ENCODE measurements at places on chromosomes 11 and 22.

DNA sequence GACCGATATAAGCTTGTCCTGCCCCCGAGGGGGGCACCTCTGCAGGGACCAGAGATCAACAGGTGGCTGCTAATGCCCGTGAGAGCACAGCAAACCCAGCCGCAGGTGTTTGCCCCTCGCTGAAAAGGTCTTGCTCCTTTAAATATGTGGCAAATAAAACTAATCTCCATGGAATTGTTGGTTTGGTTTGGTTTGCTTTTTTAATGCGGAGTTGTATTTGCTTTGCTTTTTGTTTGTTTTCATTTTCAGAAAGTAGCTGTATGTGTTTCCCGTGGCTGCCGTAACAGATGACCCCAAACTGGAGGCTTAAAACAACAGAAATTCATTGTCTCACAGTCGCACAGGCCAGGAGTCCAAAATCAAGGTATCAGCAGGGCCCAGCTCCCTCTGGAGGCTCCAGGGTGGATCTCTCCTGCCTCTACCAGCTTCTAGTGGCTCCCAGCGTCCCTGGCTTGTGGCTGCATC, 93.0 kb downstream of the CELSR1 start:
- DNase-seq, result no peak

GRCh38 chr11:106280036-106280435, 202.6 kb downstream of the AASDHPPT start:
- no peak for DNase-seq

GRCh38 chr11:16609769-16610168, 128.7 kb upstream of the C11orf58 start:
- no peak for DNase-seq

DNA sequence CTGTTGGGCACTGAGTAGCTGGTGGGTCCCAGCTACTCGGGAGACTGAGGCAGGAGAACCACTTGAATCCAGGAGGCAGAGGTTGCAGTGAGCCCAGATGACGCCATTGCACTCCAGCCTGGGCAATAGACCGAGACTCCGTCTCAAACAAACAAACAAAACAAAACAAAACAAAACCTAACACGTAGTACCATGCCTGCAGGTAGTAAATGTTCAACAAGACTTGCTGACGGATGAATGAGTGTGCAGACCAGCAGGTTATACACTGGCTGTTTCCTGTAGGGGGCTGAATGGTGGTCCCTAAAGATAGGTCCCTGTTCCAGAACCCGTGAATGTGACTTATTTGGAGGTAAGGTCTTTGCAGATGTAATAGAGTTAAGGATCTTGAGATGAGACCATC, 12.8 kb upstream of the MRGPRD start:
- no peak for DNase-seq

DNA sequence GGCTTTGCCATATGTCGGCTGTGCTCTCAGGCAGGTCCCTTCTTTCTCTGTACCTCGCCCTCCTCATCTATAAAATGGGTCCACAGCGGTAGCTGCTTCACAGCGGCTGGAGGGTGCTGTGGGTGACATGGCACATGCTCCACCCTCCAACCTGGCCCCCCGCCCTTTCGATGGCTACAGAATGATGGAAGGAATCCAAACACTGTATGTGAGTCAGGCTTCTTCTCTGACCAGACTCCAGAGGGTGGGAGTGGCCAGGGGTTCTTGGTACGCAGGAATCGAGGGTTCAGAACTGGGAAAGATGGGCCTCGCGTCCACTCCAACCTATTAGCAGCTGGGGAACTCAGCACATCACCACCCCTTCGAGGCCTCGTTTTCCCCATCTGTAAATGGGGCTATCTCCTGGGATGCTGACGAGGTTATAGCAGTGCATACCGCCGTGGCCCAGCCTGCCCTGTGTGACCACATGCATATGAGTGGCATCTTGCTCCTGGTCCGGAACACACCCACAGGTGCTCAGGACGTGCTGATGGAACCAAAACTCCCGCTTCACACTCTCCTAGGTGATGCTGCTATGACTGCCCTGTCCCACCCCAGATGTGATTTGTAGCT, 26.4 kb downstream of the MN1 start:
- DNase-seq, result no peak

GRCh38 chr11:24226606-24227005, 270.2 kb upstream of the LUZP2 start:
- DNase-seq, result no peak

- no peak for DNase-seq
Observed at GRCh38 chr11:1178906-1179305, 21.2 kb downstream of the MUC5AC start.

GRCh38 chr11:30478923-30479322, 107.2 kb downstream of the MPPED2 start:
- no peak for DNase-seq

DNA sequence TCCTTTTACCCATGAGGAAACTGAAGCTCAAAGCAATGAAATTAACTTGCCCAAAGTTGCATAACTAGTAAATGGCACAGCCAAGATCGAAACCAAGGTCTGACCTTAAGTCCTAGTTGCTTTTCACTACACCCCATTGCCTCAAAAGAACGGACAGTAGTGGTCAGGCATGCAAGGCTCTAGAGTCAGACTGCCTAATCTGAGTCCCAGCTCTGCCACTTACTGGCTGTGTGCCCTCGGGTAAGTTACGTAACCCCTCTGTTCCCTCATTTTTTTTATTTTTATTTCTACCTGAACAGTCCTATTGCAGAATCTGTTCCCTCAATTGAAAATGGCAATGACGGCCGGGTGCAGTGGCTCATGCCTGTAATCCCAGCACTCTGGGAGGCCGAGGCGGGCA, 9.6 kb downstream of the CYB561A3 start:
- no peak for DNase-seq

- DNase-seq, result no peak
Observed at GRCh38 chr11:32033491-32033890, 57.4 kb upstream of the RCN1 start.

GRCh38 chr11:61873588-61874376, 17.6 kb downstream of the FADS3 start:
- DNase-seq, result no peak

DNA sequence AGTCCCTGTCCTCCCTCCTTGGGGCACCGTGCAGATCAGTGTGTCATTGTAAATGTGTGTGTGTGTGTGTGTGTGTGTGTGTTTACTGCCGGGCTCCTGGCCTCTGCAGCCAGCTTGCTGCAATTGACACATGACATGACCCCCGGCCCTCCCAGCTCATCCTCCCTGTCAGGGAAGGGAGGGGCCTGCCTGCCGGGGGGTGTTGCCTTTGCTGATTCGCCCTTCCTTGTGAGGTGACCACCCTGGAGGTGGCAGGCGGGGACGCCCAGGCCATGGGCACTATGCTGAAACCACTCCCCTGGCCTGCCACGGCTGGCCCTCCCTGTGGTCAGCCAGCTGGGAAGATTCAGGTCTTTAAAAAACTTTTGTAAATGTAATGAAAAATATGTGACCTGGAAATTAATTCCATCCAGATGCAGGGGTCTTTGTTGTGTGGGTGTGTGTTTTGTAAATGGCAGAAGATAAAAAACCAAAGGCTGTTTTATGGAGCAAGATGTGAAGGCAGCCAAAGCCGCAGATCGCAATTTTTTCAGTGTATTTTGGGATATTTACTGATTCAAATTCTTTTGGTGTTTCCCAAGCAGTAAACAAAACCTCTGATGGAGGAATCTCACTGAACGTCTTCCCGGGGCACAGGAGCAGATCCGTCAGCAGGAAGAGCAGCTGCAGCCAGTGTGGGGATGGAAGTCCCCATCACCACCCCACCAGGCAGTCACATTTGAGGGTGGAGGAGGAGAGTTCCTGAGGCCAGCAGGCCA, 23.2 kb downstream of the SHISAL1 start:
- no peak for DNase-seq

DNA sequence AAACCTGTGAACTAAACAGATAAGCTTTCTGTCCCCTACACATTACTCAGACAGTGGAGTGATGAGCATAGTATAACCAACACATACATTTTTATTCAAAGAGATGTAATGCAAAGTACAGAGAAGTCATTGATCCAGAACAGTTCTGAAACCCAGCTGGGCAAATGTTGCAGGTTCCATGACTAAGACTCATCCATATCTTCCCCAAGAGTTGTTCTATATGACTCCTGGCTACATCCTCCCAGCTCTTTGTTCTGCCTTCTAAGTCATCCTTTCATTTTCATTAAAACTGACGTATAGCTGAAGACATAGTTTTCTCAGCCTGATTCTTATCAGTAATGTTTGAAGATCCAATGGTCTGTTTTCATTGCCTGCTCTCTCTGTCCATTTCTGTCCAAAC, 47.3 kb downstream of the PLAAT5 start:
- no peak for DNase-seq

DNA sequence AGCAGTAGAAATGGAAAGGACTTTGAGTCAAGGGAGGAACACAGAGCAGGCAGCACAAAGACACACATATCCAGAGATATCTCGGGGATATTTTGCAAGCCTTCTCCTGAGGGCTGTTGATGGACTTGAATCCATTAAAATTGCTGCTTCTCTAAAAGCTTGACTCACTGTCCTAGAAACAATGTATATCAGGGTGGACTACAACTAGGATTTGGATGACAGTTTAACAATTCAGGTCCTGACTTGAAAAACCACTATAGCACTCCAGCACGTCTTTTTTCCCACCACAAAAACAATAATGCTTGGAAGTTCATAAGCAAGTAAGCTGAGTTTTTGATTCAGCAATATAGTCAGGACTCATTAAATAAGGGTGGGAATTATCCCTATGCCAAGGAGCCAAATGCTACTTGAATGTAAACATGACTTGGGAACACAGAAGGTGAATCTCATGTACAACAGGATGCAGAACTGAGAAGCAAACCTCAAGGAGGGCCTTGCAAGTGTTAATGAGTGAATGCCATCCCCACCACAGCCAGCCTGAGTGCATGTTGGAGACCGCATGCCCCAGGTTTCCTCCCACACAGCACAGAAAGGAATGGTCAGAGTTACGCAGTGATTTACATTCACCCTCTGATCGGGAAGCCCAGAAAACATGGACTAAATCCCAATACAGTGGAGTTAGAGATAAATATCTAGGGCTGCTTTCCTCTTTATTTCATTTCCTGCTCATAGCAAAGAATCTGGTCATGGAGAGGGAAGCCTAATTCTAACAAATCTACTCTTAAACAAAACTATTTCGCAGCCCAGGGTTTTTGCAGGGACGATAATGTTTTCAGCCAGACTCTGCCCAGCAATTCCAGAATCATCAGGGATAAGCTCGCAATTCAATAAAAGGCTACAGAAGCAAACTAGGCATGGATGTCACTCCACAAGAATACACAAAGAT, 98.4 kb upstream of the OR9G4 start:
- no peak for DNase-seq
